ENCODE measurements at places on chromosomes 7 and 10.
A peak's percentile ranks its signal among the peaks of the same experiment; 100 is the strongest.

- DNase-seq: no peak
Measured at GRCh38 chr7:17392846-17393245, 94.4 kb downstream of the AHR start.

GRCh38 chr10:994836-995558, 6.8 kb downstream of the GTPBP4 start:
- no peak for DNase-seq

- DNase-seq: no peak
Measured at GRCh38 chr10:130921461-130921860, 390.1 kb downstream of the TCERG1L start.

DNA sequence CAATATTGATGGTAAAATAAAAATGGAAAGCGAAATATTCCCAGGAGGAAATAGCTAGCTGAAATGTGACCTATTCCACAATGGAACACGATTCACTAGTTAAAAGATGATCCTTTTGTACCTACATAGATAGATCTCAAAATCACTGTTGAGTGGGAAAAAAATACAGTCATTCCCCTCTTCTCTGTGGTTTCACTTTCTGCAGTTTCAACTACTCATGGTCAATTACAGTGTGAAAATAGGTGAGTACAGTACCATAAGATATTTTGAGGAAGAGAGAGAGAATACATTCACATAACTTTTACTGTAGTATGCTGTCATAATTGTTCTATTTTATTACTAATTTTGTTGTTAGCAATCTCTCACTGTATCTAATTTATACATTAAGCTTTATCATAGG, 56.0 kb upstream of the COL13A1 start:
- DNase-seq: no peak

- peak; percentile 22 for DNase-seq
Measured at GRCh38 chr7:37920849-37921805, 687 bp downstream of the EPDR1 start.

GRCh38 chr7:82163586-82163985, 280.0 kb downstream of the CACNA2D1 start:
- DNase-seq: no peak

DNA sequence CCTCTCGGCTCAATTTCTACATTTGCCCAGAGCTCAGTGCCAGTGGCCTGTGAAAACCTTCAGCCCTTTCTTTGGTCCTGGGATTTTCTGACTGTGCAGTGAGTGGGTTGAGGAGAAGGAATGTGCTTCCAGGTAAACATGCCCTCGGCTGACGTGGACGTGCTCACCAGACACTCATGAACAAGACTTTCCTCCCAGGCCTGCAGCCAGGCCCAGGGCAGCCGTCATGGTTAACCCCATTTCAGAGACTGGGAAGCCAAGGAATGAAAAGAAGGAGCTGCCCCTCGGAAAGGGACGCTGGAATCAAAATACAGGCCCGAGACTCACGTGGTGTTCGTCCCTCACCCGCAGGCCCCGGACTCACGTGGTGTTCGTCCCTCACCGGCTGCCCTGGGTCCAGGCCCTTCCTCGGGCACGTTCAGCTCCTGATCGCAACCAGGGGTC, 8.8 kb upstream of the CALML5 start:
- no peak for DNase-seq

DNA sequence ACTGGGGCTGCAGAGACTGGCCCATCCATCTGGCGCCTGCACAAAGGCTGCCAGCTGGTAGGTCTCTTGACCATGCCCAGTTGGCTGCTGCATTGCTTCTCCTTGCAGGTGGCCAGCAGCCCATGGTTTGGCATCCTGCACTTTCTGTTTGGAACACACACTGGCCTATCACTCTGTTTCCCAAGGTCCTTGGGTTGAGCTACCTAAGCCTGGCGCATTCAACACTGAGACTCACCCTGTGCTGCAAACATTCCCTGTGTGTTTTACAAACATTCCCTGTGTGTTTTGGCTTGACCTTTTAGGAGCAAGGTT, 55.5 kb downstream of the TACR2 start:
- DNase-seq: no peak

GRCh38 chr7:95509199-95509598, 23.5 kb downstream of the ASB4 start:
- DNase-seq: peak; percentile 13

GRCh38 chr7:81111781-81112540, 193.1 kb upstream of the SEMA3C start:
- no peak for DNase-seq

- no peak for DNase-seq
Measured at GRCh38 chr7:40726559-40726958, 591.8 kb downstream of the SUGCT start.

DNA sequence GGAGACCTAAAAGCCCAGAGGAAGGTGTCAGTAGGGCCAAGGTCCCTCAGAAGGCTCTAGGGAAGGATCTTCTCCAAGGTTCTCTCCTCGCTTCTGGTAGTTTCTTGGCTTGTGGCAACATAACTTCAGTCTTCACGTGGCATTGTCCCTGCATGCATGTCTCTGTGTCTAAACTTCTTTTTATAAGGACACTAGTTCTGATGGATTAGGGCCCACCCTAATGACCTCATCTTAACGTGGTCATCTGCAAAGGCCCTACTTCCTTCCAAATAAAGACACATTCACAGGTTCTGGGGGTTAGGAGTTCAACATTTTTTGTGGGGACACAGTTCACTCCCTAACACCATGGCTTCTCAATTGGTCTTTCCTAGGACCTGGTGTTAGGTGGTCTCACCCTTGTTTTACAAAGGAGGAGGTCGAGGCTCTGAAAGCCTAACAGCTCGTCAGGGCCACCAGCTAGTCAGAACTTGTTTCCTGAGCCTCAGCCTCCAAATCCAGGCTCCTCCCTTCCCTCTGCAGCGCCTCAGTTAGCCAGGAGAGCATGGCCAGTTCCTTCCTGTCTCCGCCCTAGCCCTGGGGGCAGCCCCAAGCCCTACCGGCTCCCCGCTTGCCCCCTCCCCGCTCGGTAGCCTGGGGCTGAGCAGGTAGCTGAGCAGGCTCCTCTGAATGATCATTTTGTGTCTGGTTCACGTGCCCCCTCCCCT, 109.7 kb upstream of the PPIF start:
- DNase-seq: no peak

- no peak for DNase-seq
Measured at GRCh38 chr10:106226142-106226541, 938.4 kb downstream of the SORCS1 start.

GRCh38 chr10:99457813-99458212, 27.4 kb upstream of the GOT1 start:
- no peak for DNase-seq

GRCh38 chr10:21292763-21293517, 232.5 kb downstream of the SKIDA1 start:
- DNase-seq: peak; percentile 81

DNA sequence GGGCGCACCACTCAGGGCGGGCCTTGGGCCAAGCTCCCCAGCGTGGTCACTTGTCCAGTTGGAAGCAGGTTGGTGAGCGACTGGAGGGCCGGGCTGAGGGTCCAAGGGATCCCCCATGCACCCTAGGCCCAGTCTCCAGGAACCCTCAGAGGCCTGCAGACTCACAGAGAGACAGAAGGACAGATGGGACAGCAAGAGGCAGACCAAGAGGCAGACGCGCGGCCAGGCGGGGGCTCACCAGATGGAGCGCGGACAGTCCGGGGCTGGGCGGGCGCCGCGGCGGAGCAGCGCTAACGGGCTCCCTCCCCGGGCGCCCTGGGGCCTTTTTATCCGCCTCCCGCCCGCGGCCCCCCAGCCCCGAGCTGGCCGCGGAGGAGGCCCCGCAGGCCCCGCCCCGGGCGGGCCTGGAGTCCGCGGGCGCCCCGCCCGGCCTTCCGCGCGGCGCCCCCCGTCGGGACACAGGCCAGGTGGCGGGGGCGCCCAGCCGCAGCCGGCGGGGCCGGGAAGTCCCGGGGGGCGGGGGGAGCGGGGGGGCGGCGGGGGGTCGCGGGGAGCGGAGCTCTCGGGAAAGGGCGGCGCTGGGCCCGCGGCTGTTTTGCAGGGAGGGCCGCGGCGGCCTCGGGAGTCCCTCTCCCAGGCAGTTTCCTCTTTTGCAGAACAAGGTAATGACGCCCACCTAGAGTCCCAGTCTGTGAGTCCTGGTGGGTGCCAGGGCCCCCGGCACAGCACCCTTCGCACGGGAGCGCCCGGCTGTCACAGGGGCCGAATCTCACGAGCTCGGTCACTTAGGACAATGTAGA, at the start of gene LOXL4:
LOXL4 (minus strand) TSS at position 301 of the 800 bp plus-strand sequence. CDS start 5,175 bp downstream, outside the sequence.
- DNase-seq: peak; percentile 86

DNA sequence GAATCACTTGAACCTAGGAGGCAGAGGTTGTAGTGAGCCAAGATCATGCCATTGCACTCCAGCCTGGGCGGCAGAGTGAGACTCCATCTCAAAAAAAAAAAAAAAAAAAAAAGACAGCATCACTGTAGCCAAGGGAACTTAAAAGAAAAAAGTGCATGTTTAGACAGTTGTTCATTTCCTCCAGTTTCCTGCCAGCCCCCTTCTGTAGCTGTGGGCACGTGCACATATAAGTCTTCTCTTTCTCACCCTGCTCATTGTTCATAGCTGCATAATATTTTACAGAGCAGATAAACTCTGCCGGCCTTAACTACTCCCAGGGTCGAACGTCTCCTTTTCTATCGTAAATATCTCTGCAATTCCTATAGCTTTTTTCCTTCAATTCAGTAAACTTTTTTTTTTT, 132.6 kb downstream of the LHPP start:
- no peak for DNase-seq

DNA sequence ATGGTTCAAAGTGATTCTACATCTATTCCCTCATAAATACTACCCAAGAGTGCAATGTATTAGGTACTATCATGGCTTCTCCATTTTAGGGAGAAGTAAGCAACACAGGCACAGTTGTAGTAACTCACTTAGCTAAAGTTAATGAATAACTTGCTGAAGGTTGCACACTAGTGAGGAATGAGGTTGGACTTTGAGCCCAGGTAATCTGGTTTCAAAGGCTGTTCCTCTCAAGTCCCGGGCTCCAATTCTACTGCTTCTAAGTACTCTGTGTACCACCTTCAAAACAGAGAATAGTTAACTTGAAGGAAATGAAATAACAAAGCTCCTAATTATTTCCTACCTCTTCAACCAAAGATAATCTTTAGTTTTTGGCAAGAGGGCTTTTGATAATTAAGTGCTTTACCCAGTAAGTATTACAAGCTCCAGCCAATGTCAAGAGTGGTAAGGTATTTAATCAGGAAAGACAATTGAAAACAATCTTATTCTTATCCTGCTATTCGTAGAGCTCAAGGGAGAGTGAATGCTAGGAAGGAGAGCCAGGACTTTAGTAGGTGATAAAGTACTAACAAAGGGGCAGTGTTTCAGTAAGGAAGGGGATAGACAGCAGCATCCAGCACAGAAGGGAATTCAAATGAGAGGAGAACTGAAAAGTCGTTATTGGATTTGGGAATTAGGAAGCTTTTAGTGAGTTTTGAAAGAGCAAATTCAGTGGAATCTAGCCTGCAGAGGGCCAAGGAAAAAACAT, 158.2 kb upstream of the PTPRZ1 start:
- no peak for DNase-seq

DNA sequence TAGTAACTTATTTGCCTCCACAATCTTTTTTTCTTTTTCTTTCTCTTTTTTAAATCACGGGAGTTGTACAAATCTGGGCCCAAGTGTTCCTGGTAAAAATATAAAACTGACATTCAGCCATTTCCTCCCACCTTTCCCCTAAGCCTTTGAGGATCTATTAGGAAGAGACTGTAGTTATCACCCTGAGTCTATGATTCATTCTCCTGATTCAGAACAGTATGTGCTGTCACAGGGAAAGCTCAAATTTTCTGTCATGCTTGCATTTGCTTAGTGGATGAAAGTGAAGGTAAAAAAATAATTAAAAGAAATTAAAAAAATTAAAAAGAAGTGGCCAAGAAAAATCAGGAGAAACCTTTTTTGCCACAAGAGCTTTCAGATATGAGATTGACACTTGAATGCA, 71.7 kb downstream of the KIF20B start:
- DNase-seq: no peak

- peak; percentile 73 for DNase-seq
Measured at GRCh38 chr10:12448729-12449391, 99.5 kb downstream of the CAMK1D start.

- peak; percentile 62 for DNase-seq
Measured at GRCh38 chr10:13099144-13099665, 758 bp upstream of the OPTN start.

DNA sequence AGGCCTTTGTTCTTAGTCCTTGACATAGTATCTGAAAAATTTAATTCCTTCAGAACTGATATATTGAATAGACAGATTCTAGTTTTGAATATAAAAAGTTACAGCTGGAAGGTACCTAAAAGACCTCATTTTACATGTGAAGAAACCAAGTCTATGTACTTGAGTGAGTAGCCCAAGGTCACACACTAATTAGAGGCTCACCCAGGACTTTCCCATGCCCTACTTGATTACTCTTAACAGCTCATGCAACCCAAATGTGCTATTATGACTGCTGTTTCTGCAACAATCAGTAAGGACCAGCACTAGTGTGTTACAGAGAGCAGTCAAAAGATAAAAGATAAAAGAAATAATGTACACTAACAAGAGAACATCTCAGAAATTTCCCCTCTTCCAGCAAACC, 40.7 kb upstream of the BET1 start:
- DNase-seq: no peak

- DNase-seq: no peak
Measured at GRCh38 chr7:15593382-15593781, 31.6 kb upstream of the AGMO start.

GRCh38 chr10:118356628-118357027, 14.5 kb upstream of the FAM204A start:
- DNase-seq: no peak

DNA sequence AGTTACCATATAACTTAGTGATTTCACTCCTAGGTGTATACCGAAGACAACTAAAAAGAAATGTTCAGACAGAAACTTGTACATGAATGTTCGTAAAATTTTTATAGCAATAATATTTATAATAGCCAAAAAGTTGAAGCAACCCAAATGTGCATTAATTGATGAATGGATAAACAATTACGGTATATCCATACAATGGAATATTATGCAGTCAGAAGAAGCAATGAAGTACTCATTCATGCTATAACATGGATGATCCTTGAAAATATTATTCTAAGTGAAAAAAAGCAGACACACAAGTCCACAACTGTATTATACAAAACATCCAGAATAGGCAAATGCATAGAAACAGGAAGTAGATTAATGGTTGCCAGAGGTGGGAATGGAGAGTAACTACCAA, 183.9 kb downstream of the RNLS start:
- no peak for DNase-seq

GRCh38 chr10:102604439-102604841, 39.8 kb upstream of the TRIM8 start:
- no peak for DNase-seq

GRCh38 chr7:108468246-108468645, 12.0 kb upstream of the NRCAM start:
- DNase-seq: no peak

- DNase-seq: no peak
Measured at GRCh38 chr10:113069595-113069994, 119.5 kb downstream of the TCF7L2 start.

- no peak for DNase-seq
Measured at GRCh38 chr10:45425621-45426563, 51.9 kb downstream of the ALOX5 start.

All from AG08396 (cell line).